Germinal center (tissue), 1 donor: ENCODE measurements at places on chromosomes 2 and 18.

GRCh38 chr2:7937082-7937481 lies 744.8 kb upstream of the ID2 start:
- no peak for DNase-seq

DNA sequence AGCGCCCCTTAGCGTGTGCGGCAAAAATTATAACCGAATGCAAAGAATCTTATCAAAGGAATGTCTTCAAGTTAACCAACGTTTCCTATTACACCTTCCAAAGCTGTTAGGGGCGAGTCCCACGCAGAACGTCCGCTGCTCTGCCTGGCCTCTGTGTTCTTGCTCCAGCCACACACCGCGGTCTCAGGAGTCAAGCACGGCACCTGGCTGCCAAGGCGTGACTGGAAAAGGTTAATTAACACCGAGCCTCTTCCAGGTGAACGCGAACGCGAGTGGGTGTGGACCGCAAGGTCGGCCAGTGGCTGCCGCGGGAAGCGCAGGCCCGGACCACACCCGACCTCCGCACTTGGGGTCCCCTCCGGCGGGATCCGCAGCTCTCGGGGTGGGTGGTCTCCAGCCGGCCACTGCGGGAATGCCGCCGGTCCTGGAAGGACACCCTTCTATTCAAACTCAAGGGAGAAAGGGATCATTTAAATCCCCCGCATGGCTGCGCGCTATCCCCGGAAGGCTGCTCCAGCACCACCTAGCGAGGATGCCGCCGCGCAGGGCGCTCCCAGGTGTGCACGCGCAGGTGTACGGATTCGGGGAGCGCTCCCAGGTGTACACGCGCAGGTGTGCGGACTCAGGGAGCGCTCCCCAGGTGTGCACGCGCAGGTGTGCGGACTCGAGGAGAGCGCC lies 830 bp downstream of the CYB5A start:
- no peak for DNase-seq

DNA sequence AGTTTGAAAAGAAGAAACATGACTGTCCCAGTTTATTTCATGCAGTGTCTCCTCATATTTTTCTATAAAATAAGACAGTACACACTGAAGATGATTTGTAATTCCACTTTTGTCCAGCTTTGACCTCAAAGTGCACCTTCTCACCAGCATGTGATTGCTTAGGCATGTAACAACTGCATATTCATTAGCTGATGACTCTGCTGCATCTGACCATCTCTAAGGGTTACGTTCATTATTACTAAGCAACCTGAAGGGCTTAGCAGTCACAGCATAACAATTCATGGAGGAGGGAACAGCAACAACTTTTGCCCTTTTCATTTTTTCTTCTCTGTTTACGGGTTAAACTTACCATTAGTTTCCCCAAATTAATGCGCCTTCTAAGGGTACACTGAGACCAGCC lies 330.6 kb upstream of the PIK3C3 start:
- no peak for DNase-seq

GRCh38 chr2:101375653-101376052 lies 11.7 kb downstream of the CREG2 start:
- DNase-seq: no peak

DNA sequence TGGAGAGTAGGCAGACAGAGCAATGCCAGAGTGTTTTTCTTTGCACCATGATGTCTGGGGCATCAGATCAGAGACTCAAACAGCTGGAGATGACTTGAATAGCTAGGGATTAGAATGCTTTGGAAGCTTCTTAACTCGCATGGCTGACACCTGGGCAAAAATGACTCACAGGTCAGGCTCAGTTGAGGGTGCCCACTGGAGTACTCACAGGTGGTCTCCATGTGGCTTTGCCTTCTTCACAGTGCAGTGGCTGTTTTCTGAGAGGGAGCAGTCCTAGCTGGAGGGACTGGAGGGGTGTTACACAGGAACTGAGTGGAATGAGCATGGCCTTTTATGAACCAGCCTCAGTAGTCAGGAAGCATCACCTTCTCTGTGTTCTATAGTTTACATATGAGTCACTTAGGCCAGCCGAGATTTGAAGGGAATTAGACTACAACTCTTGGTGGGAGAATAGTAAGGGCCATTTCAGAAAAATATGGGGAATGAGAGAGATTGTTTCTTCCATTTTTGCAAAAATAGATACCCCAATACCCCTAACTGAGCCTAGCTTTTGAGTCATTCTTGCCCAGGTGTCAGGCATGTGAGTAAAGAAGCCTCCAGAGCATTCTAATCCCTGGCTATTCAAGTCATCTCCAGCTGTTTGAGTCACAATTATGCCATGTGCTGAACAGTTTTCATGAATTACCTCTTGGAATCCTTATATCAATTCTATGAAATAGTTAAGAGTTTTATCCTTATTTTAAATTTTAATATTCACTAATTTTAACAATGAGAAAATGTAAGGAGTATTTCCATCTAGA lies 7.1 kb upstream of the PPP1R1C start:
- DNase-seq: no peak

- no peak for DNase-seq
Observed at GRCh38 chr2:44655401-44655864, 286.1 kb upstream of the SIX3 start.

DNA sequence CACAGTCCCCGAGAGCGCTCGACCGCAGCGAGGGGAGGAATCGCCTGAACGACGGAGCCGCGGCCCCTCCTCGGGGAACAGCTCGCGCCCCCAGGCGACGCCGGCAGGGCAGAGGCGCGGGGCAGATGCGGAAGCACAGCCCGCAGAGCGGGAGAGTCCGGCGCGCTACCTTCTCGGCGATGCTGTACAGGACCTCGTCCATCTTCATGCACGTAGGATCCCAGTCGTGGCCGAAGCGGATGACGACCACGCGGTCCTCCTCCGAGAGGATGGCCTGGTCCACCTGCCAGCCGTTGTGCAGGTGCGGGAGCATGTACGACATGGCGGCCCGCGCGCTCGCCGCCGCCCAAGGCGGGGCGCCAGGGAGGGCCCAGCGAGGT lies 302 bp downstream of the TXNL4A start:
- peak; percentile 84 for DNase-seq

DNA sequence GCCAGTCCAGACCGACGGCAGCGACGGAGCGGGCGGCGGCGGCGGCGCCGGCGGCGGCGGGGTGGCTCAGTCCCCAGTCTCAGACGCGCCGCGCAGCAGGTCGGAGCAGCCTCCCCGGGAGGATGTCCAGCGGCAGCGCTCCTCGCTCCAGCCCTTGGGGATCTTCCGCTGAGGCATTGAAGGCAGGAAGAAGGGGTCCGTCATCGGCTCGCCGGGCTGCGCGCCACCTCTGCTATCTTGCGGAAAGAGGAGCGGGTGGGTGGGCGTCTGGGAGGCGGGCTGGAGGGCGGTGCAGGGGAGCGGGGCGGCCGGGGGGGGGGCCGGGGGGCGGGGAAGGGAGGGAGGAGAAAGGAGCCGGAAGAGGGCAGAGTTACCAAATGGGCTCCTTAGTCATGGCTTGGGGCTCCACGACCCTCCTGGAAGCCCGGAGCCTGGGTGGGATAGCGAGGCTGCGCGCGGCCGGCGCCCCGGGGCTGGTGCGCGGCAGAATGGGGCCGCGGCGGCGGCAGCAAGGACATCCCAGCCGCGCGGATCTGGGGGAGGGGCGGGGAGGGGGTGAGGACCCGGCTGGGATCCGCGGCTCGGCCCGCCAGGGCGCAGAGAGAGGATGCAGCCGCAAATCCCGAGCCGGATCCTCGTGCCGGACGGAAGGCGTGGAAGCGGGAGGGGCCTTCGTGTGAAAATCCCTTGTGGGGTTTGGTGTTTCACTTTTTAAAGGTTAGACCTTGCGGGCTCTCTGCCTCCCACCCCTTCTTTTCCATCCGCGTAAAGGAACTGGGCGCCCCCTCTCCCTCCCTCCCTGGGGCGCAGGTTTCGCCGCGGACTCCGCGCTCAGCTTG lies at the start of gene NETO1:
Gene NETO1, minus strand, starts transcription at position 242 of the 839 bp plus-strand sequence. CDS start 696 bp downstream, outside the sequence.
- no peak for DNase-seq

DNA sequence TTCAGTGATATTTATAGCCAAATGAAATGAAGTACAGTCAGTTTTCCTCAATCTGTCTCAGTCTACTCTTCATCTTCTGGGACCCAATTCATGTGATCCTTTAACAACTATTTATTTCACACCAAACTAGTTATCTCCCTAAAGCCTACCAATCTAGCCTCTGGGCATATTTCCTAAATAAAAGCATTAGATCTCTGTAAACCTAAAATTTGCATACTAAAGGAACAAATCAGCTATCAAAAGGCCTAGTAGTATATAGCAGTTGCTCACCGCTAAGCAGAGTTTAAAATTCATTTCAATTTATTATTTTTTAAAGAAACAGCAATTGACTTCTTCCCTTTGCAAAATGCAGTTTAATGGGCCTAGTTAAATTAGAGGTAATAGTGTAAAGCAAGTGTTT lies 280.2 kb downstream of the ZEB2 start:
- DNase-seq: no peak

- DNase-seq: peak; percentile 9
Observed at GRCh38 chr2:62774555-62775366, 69.2 kb downstream of the EHBP1 start.

DNA sequence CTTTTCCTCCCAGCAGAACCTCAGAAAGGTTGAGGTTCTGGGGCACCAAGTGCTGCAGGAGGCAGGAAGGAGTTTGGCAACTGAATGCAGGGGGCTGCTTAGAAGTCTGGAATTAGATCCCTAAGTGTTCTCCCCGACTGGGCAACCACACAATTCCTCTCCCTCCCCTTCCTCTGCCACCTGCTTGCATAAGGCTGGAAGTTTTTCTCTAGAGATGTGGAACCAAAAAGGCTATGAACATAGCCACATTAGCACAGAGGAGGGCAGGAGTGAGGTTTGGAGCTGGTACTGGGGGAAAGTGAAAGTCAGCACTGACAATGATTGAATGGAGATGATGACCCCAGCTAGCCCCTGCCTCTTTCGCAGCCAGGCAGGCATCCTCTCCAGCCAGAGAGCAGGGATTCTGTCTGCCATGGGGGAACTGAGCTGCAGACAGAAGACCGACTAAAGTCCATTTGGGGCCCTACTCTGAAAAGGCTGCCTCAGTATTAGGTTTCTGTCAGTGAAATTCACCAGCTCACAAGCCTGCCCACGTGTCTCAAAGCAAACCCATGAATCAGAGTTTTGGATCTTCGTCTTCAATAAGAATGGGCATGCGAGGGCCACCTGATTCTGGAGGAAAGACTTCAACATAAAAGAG lies 87.9 kb upstream of the ITGA6 start:
- DNase-seq: no peak

- no peak for DNase-seq
Observed at GRCh38 chr2:233844064-233844807, 10.1 kb downstream of the HJURP start.

- DNase-seq: no peak
Observed at GRCh38 chr2:188367164-188367563, 75.5 kb downstream of the GULP1 start.

- DNase-seq: no peak
Observed at GRCh38 chr18:4986066-4986465, 211.0 kb downstream of the AKAIN1 start.

- DNase-seq: no peak
Observed at GRCh38 chr18:34660572-34660971, 49.5 kb upstream of the DTNA start.

- DNase-seq: no peak
Observed at GRCh38 chr2:73020657-73021370, 50.7 kb downstream of the SFXN5 start.

DNA sequence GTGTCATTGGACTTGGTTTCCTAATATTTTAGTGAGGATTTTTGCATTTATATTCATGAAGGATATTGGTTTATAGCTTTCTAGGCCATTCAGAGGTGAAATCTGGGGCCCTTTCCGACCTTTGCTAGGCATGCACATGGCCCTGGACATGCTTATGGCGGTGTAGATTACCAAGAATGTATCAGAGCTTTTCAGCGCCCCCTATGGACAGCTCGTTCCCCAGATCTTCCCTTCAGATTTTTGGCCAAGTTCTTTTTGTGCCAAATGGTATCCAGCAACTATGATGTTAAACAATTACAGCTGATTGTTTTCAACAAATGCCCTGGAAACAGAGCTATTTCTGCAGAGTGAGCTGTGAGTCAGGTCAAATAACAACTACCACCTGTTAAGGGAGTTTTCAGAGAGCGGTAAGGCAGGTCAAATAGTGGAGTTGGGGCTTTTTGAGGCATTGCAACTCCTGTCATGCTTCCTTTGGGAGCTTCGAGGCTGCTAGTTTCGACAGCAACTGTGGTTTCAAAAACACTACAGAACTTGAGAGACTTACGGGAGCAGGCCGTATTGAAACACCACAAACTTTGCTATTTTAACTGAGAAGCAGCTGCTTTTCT lies 188.3 kb downstream of the ZNF516 start:
- DNase-seq: no peak

DNA sequence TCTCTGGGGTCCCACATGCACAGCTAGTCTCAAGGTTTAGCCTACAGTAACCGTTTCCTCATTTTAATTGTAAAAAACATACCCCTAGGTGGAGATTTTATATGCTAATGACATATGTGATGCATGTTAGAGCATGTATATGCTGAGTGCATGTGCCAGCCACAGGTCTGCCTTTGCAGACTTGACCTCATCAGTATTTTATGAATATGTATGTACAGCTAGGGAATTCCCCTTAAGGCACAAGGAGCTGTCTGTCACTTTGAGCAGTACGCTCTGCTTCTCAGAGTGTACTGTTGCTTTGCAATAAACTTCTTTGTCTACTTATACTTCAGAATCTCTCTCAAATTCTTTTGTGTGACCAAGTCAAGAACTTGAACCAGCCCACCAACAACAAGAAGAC lies 131.2 kb upstream of the ERBB4 start:
- no peak for DNase-seq

- DNase-seq: no peak
Observed at GRCh38 chr2:172088245-172089004, 3.1 kb downstream of the DLX1 start.

DNA sequence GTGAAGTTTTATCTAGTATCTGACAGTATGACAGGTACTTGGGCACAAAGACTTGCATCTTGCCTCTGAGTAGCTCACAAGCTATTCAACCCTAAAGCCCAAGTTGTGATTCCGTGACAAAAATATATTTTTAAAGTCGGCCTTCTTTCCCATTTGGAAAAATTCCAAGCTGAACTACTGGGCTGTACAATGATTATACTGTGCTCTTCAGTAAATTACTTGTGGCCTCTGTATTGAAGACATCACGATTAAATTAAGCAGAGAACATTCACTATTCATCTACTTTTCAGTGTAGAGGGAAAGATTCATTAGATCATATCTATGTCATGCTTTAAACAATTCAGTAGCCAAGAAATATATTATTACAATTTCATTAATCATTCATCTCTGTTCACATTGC lies 282.2 kb downstream of the CDH2 start:
- DNase-seq: no peak

- DNase-seq: peak; percentile 51
Observed at GRCh38 chr2:172172513-172173173, 69.9 kb upstream of the DLX2 start.

- no peak for DNase-seq
Observed at GRCh38 chr2:163799807-163800206, 64.0 kb upstream of the FIGN start.

GRCh38 chr2:188727846-188728245 lies 246.3 kb upstream of the COL3A1 start:
- DNase-seq: no peak

DNA sequence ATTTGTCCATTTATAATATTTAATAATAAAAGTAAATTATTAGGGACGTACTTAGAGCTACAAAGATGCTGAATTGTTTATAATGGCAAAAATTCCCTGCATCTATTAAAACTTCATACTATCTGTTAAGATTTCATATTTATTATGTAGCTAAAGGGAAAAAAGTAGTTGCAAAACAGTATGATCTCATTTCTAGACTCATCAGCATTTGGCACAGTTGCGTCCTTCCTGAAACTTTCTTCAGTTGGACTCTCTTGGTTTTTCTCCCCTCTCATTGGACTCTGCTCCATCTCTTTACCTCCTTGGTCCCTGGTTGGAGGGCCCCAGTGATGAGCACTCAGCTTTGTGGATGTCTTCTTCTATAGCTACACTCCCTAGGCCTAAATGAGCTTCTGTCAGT lies 99.6 kb downstream of the TMEM247 start:
- DNase-seq: no peak
